ENCODE measurements at places on chromosomes 12 and 14. TPM values are rescaled to one million over a fixed set of nuclear protein-coding genes. Genes with fewer than 3 reads are reported as not detected.

Gene CLMN
- 9.6 TPM for polyA plus RNA-seq

Gene OR6C2
- polyA plus RNA-seq = not detected

Gene INF2
- polyA plus RNA-seq = 100 TPM

Gene ACVRL1
- not detected for polyA plus RNA-seq

Data from B cell (primary cell).